ENCODE measurements at places on chromosomes 16 and 17.

- no peak for DNase-seq
Observed at GRCh38 chr17:30318155-30318554, 15.7 kb downstream of the TMIGD1 start.

GRCh38 chr17:67836205-67836987 lies 11.1 kb downstream of the BPTF start:
- DNase-seq = no peak

GRCh38 chr17:17070931-17071330 lies 28.7 kb downstream of the MPRIP start:
- DNase-seq = no peak

DNA sequence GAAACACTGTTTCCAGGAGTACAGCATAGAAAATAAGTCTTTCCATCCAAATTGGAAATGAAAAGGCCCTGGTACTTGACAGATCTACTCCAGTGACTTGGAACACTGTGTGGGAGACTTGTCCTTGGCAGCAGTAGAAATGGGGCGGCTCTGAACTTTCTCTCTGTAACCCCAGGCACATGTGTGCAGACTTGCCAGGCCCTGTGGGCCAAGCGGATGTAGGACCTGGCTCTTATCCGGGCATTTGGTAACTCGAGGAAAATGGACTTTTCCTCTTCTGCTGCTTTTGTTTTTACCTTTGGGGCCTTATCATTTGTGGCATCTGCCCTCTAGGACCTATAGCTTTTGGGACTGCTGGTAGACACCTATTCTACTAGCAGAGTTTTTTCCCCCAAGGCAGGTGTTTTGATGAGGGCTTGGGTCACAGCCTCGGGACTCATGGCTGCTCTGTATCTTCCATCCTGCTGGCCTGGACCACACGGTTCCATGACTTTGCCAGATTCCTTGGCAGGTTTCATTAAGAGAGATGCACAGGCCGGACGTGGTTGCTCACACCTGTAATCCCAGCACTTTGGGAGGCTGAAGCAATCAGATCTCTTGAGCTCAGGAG lies 43.5 kb downstream of the SMPD3 start:
- DNase-seq = no peak

DNA sequence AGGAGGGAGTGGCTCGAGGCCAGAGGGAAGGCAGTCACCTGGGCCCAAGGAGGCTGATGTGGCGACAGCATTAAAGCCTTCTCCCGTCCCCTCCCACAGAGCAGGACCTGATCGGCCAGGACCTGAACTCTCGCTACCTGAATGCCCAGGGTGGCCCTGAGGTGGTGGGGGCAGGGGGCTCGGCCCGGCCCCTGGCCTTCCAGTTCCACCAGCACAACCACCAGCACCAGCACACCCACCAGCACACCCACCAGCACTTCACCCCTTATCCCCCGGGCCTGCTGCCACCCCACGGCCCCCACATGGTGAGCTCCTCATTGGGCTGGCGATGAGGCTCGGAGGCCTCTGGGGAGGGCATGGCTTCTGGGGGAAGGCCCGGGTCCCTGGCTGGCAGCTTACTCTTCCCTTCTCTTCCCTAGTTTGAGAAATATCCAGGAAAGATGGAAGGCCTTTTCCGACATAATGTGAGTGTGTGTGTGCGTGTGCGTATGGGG lies 6.4 kb downstream of the FBRS start:
- DNase-seq = no peak

GRCh38 chr16:66925322-66925840 lies at the start of gene RRAD:
Gene RRAD, minus strand, starts transcription at chr16:66925535. Its CDS starts 356 bp downstream, at chr16:66925179.
- DNase-seq = no peak

DNA sequence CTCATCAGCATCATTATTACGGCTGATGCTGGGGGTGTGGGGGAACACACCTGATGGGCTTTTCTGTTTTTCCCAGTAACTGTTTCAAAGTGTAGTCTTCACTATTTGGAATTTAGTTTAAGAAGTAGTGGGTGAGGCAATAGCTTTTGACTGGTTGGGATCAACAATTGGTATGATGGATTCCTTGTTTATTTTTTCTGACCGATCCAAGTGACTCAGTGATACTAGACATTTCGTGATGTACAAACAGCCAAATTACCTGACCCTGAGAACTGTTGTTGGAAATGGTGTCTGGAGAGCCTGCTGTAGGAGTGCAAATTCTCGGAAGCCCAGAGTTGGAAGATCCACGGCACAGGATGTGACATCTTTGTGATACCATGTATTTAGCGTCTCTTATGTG lies 204.2 kb downstream of the PRKCA start:
- no peak for DNase-seq

DNA sequence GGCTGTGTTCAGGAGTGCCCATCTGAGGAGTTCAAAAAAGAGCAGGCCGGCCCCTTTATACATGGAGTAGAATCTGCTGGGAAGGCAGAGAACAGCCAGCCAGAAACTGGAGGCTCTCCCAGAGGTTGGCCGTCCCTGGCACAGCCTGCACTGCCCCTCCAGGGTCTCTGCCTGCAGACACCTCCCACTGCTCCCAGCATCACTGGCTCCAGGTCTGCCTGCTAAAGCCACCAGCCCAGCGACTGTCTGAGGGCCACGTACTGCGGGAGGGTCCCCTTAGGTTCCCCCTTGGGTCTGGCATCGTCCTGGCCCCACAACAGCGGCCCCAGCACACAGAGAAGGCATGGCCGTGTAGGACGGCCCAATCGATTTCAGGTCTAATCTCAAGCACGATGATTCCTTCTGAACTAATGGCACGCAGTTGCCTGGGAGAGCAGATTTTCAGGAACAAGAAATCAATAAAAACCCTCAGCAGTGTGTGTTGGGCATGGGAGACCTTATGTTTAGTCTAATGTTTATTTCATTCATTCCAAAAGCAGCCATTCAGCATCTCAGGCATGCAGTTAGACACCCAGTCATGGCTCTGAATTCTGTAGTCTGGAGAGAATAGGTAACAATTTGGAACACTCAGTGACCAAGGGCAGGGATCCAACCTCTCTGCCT lies 95.6 kb downstream of the PGS1 start:
- DNase-seq = no peak

DNA sequence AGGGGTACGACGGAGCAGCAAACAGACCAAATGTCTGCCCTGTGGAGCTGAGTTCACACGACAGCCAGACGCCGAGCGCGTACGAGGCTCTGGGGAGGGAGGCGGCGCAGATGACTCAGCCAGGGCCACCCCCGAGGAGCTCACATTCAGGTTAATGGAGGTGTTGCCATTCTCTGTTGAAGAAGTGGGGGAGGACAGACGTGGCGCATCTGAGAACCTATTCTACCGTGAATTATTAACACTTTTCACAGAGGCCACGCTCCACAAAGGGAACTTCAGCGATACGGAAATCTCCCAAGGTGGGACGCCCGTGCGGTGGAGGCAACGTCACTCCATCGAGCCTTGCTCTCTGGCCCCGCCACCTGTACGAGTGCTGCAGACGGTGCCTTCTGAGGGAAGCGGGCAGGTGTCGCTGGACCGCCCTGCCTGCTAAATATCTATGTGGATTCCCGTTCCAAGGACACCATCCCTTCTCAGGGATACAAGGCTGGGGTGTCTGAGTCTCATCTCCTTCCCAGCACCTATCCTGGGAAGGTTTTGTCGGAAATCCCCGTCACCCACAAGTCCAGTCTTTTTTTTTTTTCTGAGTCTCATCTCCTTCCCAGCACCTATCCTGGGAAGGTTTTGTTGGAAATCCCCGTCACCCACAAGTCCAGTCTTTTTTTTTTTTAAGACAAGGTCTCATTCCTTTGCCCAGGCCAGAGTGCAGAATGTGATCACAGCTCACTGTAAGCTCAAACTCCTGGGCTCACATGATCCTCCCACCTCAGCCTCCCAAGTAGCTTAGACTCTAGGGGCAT lies 19.0 kb downstream of the ABR start:
- no peak for DNase-seq

GRCh38 chr17:42475121-42475520 lies 16.4 kb downstream of the ATP6V0A1 start:
- DNase-seq = no peak

Measured in HCT116 (cell line).